ENCODE measurements at places on chromosomes 3 and 15. TPM values are rescaled to one million over a fixed set of nuclear protein-coding genes. Genes with fewer than 3 reads are reported as not detected.
A peak's percentile ranks its signal among the peaks of the same experiment; 100 is the strongest.

GRCh38 chr3:51559411-51559888 lies 20.9 kb downstream of the RAD54L2 start:
- peaks cover 7% of the 10 kb centered on the region for H3K4me1 ChIP-seq
- H3K4me3 ChIP-seq = no peak overlapping the region
- no peaks in the 10 kb centered on the region for H3K27me3 ChIP-seq
- H3K36me3 ChIP-seq = 0 out of 2 replicates have a peak, but pooled peaks cover 3% of the 10 kb centered on the region
- H3K27ac ChIP-seq = no peak overlapping the region
- peak; percentile 84 for DNase-seq

- no peak overlapping the region for H3K27ac ChIP-seq
- H3K4me3 ChIP-seq = no peak overlapping the region
- no peaks in the 10 kb centered on the region for H3K4me1 ChIP-seq
Observed at GRCh38 chr15:69525543-69525942, 72.9 kb downstream of the RPLP1 start.

DNA sequence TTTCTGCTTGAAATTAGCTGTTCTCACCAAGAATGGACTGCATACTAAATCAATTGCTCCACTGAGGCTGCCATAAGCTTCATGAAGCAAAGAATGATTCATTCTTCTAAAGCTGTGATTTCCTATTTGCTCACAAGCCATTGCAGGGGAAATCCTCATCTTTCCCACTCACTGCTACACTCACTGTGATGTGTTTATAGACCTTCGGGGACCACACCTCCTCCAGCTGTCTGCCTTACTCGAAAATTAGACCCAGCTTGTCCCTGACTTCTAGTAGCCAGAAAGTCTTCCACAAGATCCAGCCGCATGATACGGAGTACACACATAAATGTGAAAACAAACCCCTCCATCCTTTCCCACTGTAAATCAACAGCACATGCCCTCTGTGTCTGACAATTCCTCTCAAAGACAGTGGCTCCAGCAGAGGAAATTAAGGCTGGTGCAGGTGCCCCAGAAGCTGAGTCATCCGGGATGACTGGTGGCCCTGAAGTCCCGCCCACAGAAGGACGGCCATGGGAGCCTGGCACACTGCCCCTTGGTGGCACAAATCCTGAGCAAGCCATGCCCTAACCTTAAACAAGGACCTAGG lies 172.0 kb downstream of the STT3B start:
- H3K36me3 ChIP-seq = peaks cover 7% of the 10 kb centered on the region
- peaks cover 20% of the 10 kb centered on the region for H3K4me1 ChIP-seq
- peak; percentile 92 for DNase-seq
- no peak overlapping the region for H3K4me3 ChIP-seq
- H3K27ac ChIP-seq = peak overlapping the region; percentile 14
- no peaks in the 10 kb centered on the region for H3K27me3 ChIP-seq

SMCO1 gene
- total RNA-seq = not detected

GRCh38 chr15:41881550-41881919 lies 12.3 kb downstream of the SPTBN5 start:
- peaks cover 33% of the 10 kb centered on the region for H3K27me3 ChIP-seq
- H3K4me1 ChIP-seq = 0 out of 2 replicates have a peak, but pooled peaks cover 2% of the 10 kb centered on the region
- DNase-seq = no peak

TRPM7 gene
- 49.4 TPM for total RNA-seq

- H3K27me3 ChIP-seq = peaks cover 2% of the 10 kb centered on the region
- no peak for DNase-seq
- H3K4me1 ChIP-seq = peaks cover 2% of the 10 kb centered on the region
- H3K4me3 ChIP-seq = no peak overlapping the region
- H3K36me3 ChIP-seq = no peaks in the 10 kb centered on the region
Observed at GRCh38 chr3:155093261-155093660, 13.1 kb downstream of the MME start.

DNA sequence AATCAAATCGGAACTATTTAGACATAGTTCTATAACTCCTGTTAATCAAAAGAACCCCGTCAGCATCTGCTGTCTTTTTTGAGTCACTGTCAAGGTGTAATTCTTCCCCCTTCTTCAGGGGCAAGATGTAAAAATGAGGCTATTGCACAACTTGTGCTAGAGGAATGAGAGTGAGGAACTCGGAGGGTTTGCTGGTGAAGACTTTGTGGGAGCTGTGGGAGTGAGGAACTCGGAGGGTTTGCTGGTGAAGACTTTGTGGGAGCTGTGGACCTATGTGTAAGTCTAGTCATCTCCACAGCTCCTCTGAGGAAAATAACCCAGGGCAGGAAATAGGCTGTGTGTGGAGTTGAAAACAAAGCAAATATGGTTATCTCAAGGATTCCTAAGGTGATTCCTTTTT lies 2.5 kb upstream of the CERS3 start:
- no peak overlapping the region for H3K27ac ChIP-seq
- no peaks in the 10 kb centered on the region for H3K36me3 ChIP-seq
- no peak overlapping the region for H3K4me3 ChIP-seq
- no peaks in the 10 kb centered on the region for H3K27me3 ChIP-seq
- H3K4me1 ChIP-seq = no peaks in the 10 kb centered on the region

SCAMP5 gene
- 0.36 TPM for total RNA-seq

- no peak overlapping the region for H3K27ac ChIP-seq
- H3K36me3 ChIP-seq = peaks cover 12% of the 10 kb centered on the region
- no peak overlapping the region for H3K4me3 ChIP-seq
- H3K27me3 ChIP-seq = no peaks in the 10 kb centered on the region
- no peak for DNase-seq
Observed at GRCh38 chr3:138220788-138221187, 33.7 kb downstream of the ARMC8 start.

SLC6A1 gene
- total RNA-seq = not detected

GRCh38 chr3:19652336-19652735 lies 281.7 kb downstream of the EFHB start:
- H3K27me3 ChIP-seq = no peaks in the 10 kb centered on the region
- no peak overlapping the region for H3K4me3 ChIP-seq
- H3K4me1 ChIP-seq = no peaks in the 10 kb centered on the region
- H3K36me3 ChIP-seq = no peaks in the 10 kb centered on the region
- H3K27ac ChIP-seq = no peak overlapping the region

IL5RA gene
- total RNA-seq = not detected

VPS13C gene
- total RNA-seq = 32.8 TPM

C3orf22 gene
- not detected for total RNA-seq

DNA sequence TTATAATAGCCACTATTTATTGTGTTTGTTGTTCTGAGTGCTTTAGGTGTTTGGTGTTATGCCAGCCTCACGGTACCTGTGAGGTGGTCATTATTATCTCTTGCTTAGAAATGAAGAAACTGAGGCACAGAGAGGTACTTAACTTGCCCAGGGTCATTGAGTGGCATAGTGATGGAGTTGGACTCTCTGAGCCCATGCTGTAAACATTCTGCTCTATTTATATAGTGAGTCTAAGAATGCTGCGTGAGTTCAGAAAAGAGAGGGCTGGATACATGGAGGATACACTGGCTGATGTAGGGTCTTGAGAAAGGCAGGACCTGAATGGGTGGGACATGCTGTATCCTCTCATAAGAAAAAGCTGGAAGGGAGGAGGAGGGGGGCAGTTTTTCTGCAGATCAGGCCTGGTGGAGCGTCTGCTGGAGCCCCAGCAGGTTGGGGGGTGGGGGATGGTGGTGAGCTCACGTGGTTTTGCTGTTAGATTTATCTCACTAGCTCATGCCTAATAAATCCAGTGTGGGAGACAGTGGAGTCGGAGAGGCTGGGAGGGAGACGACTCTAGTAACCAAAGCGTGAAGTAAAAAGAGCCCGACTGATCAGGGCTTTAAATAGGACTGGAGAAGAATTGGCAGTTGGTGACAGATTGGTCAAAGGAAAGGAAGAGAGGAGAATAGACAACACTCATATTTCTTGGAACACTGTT lies 16.0 kb downstream of the MED12L start:
- H3K27me3 ChIP-seq = peaks cover 51% of the 10 kb centered on the region
- no peak for DNase-seq
- H3K4me3 ChIP-seq = no peak overlapping the region
- H3K4me1 ChIP-seq = no peaks in the 10 kb centered on the region
- no peaks in the 10 kb centered on the region for H3K36me3 ChIP-seq

CACNA2D3 gene
- 0.36 TPM for total RNA-seq

PLA2G4E gene
- not detected for total RNA-seq

DNA sequence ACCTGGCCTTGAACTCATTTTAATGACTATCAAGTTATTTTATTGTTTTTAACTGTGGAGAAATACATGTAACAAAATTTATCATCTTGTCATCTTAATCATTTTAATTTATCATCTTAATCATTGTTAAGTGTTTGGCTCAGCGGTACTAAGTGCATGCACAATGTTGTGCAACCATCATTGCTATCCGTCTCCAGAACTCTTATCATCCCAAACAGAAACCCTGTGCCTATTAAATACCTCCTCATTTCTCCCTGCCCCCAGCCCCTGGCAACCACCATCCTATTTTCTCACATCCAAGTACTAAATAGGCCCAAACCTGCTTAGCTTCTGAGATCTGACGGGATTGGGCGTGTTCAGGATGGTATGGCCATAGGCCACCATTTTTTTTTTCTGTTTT lies 51.5 kb upstream of the UBP1 start:
- DNase-seq = no peak
- H3K4me3 ChIP-seq = no peak overlapping the region
- no peaks in the 10 kb centered on the region for H3K36me3 ChIP-seq
- H3K27me3 ChIP-seq = no peaks in the 10 kb centered on the region
- no peaks in the 10 kb centered on the region for H3K4me1 ChIP-seq

DNA sequence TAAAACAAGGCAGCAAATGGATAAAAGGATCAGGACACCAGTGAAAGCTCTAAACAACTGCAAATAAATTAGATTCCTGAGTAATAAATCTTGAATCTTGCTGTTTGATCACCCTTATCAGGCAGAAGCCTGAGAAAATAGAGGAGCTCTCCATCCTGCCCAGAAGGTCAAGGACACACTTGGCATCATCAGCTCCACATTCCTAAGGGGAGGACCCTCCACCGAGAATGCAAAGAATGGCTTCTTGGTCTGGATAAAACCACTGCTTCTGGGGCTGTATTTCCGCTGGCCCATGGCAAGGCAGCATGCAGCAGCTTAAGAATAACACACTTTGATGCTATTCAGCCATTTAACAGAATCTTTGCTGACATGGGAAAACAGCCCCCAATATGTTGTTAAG lies 108.9 kb upstream of the TSC22D2 start:
- no peak overlapping the region for H3K4me3 ChIP-seq
- no peaks in the 10 kb centered on the region for H3K27me3 ChIP-seq
- no peak overlapping the region for H3K27ac ChIP-seq
- no peak for DNase-seq
- H3K4me1 ChIP-seq = peaks cover 14% of the 10 kb centered on the region

GRCh38 chr3:152760024-152760563 lies 74.8 kb upstream of the P2RY1 start:
- no peaks in the 10 kb centered on the region for H3K4me1 ChIP-seq
- H3K27ac ChIP-seq = no peak overlapping the region
- DNase-seq = no peak
- no peak overlapping the region for H3K4me3 ChIP-seq
- H3K27me3 ChIP-seq = no peaks in the 10 kb centered on the region

ROPN1 gene
- total RNA-seq = not detected

ZNF501 gene
- total RNA-seq = 4.7 TPM

NR1I2 gene
- total RNA-seq = not detected

DNA sequence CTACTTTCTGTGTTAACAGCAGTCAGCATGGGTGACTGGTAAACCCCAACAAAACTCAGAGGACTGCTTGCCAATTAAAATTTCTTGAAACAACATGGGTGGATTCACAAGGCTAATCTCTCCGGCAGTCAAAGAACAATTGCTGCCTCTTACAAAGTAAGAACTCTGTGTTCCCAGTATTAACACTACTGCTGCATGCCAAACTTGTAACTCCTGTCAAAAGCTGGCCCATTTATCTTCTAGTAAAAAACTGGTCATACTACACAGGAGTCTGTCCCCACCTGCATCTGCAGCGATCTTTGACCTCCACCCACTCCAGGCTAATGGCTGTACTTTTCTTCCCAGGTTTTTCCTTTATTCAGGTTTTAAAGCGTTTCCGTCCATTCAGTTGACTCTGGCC lies 8.7 kb upstream of the ZNF589 start:
- no peaks in the 10 kb centered on the region for H3K36me3 ChIP-seq
- H3K27ac ChIP-seq = no peak overlapping the region
- no peaks in the 10 kb centered on the region for H3K4me1 ChIP-seq
- no peak overlapping the region for H3K4me3 ChIP-seq
- no peak for DNase-seq
- peaks cover 1% of the 10 kb centered on the region for H3K27me3 ChIP-seq

GRCh38 chr3:187799942-187800641 lies 54.8 kb upstream of the BCL6 start:
- peak; percentile 24 for DNase-seq
- H3K27me3 ChIP-seq = peaks cover 39% of the 10 kb centered on the region
- no peak overlapping the region for H3K4me3 ChIP-seq
- no peaks in the 10 kb centered on the region for H3K4me1 ChIP-seq

DNA sequence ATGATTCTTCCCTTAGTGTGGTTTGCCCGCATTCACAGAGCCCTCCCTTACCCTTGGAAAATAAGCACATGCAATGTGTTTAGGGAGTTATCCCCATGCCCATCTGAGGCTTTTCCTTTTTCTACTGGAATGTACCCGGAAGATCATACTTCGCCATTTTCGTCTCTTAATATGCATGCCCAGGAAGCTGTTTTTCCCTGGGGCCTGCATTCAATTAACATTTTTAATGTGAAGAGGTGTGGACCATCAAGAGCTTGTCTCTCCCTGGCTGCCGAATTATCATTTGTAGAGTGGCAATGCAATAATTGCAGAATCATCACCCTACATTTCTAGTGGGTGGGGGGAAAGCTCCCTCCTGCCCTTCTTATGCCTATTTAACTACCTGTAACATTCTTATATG lies 976.3 kb downstream of the DIPK2A start:
- H3K4me1 ChIP-seq = no peaks in the 10 kb centered on the region
- H3K36me3 ChIP-seq = no peaks in the 10 kb centered on the region
- H3K27me3 ChIP-seq = no peaks in the 10 kb centered on the region
- no peak overlapping the region for H3K4me3 ChIP-seq

GRCh38 chr3:66795365-66795764 lies 202.7 kb upstream of the KBTBD8 start:
- no peaks in the 10 kb centered on the region for H3K27me3 ChIP-seq
- peak overlapping the region; percentile 100 for H3K27ac ChIP-seq
- H3K4me1 ChIP-seq = peaks cover 25% of the 10 kb centered on the region
- H3K4me3 ChIP-seq = no peak overlapping the region
- no peaks in the 10 kb centered on the region for H3K36me3 ChIP-seq
- peak; percentile 94 for DNase-seq

DNA sequence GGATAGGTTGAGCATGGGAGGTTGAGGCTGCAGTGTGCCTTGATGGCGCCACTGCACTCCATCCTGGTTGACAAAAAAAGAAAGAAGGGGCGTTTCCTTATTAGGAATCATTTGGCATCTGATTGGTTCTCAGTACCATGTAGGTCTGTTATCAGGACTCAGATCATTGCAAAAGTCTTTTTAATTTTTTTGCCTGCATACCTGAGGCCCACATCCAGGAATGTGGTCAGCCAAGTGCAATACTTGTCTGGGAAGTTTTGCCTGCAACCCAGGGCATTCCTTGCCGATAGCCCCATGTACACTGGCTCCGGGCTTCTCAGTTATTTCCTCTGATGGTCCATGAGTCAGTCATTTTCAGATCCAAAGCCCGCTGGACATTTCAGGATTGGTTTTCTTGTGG lies 50.1 kb upstream of the CRTC3 start:
- H3K4me3 ChIP-seq = no peak overlapping the region
- H3K27ac ChIP-seq = no peak overlapping the region
- peaks cover 47% of the 10 kb centered on the region for H3K36me3 ChIP-seq

- H3K36me3 ChIP-seq = no peaks in the 10 kb centered on the region
- no peaks in the 10 kb centered on the region for H3K27me3 ChIP-seq
- DNase-seq = peak; percentile 63
- no peak overlapping the region for H3K27ac ChIP-seq
Observed at GRCh38 chr3:161274691-161275298, 53.7 kb downstream of the NMD3 start.

CLRN1 gene
- not detected for total RNA-seq

NCKIPSD gene
- 21.0 TPM for total RNA-seq

- H3K27me3 ChIP-seq = no peaks in the 10 kb centered on the region
- H3K36me3 ChIP-seq = peaks cover 1% of the 10 kb centered on the region
- DNase-seq = peak; percentile 23
- peaks cover 2% of the 10 kb centered on the region for H3K4me1 ChIP-seq
- H3K27ac ChIP-seq = peak overlapping the region; percentile 43
Observed at GRCh38 chr3:158802409-158803268, 785 bp downstream of the MFSD1 start.
